ENCODE measurements at places on chromosomes 1 and 21.

- DNase-seq = no peak
Measured at GRCh38 chr1:117541003-117541402, 64.8 kb upstream of the TENT5C start.

GRCh38 chr21:42145569-42146272, 73.2 kb upstream of the ABCG1 start:
- DNase-seq = peak; percentile 77

DNA sequence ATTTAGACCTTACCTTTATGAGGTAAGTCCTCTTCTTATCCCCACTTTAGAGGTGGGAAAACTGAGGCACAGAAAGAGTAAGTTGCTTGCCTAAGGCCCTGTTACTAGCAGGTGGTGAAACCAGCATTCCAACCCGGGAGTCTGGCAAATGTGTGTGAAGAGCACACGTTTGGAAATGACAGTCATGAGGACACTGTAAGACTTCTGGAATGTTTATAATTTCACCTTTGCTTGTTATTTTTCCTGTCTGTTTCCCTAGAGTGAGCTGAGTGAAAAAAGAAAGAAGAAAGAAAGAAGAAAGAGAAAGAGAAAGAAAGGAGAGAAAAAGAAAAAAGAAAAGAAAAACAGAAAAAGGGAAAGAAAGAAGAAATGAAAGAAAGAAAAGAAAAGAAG, 21.2 kb upstream of the LGALS8 start:
- no peak for DNase-seq

GRCh38 chr1:94790246-94790645, 29.9 kb upstream of the SLC44A3 start:
- no peak for DNase-seq

DNA sequence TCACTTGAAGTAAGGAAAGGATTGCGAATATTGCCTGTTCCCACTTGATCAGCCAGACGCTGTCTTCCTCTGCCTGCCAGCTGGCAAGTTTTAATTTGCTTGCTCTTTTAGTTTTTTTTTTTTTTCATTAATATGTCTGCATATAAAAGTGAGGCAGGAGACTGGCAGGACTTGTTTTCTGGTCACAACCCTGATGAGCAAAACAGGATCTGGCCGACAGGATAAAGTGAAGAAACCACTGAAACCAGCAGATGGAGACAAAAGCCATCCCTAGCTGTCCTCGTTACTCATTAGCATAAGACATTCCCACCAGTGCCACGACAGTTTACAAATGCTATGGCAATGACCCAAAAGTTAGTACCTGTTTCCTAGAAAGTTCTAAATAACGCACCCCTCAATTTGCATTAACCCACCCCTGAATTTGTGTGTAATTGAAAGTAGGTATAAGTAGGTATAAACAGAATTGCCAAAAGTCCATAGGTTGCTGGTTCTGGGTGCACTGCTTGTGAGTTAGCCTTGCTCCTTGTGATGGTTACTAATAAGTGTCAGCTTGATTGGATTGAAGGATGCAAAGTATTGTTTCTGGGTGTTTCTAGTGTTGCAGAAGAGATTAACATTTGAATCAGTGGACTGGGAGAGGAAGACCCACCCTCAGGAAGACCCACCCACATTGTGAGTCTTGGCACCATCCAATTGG, 60.8 kb downstream of the ZNF684 start:
- peak; percentile 19 for DNase-seq

- no peak for DNase-seq
Measured at GRCh38 chr21:31912501-31912900, 39.7 kb downstream of the HUNK start.

DNA sequence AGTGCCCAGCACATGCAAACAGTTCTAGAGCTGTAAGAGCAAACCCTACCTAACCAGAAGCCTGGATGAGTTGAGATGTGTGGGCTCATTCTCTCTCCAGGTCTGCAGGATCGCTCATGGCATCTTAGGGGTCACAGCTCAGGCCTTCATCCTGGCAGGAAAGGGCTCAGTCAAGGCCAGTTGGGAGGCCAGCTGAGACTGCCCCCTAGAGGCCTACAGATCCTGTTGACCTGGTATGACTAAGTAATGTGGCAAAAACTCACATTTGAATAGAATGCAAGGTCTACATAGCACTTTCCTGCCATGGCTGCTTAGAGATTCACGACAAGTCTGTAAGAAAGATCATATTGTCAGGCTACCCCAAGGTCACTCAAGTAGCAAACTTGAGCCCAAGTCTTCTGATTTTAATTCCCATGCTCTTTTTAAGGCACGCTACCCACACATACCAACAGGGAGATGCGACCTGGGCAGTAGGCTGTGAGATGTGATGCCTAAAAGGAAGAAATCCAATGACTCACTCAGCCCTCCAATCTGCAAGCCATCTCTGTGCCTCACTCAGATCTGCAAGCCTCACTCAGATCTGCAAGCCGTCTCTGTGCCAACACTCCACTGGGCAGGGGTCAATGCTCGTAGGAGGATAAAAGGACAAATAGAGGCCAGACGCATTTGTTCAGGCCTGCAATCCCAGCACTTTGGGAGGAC, 5.1 kb upstream of the CAPN8 start:
- no peak for DNase-seq

All from stimulated activated CD4-positive, alpha-beta T cell treated with anti-CD3 and anti-CD28 coated beads, Interleukin-12 subunit alpha, Interleukin-12 subunit beta, amount 100 ng/mL, for 48 hours (primary cell).